ENCODE measurements at places on chromosomes 2 and 18.
A peak's percentile ranks its signal among the peaks of the same experiment; 100 is the strongest.

- peak; percentile 54 for DNase-seq
These were observed 20.0 kb downstream of the KCNF1 start for GRCh38 chr2:10931710-10932255.

DNA sequence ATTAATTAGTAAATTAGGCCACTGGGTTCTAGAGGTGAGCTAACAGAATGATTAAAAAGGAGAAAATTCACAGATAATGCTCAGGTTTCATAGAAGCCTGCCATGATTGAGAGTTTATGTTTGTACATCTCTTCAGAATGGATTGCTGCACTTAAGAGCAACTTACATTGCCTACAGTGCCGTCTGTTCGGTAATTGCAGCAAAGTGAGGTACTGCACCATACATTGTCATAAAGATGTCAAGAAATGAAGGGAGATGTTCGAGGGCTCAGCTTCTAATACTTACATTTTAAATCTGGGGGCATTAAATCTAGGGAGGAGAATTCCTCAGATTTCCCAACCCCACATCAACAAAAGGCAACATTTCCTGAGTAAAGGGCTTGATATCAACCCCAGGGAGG lies 976.2 kb upstream of the FANCL start:
- DNase-seq: no peak

GRCh38 chr2:139031722-139032121 lies 251.5 kb upstream of the NXPH2 start:
- DNase-seq: no peak

- DNase-seq: no peak
These were observed 56.4 kb upstream of the ITGA6 start for GRCh38 chr2:172370821-172371455.

DNA sequence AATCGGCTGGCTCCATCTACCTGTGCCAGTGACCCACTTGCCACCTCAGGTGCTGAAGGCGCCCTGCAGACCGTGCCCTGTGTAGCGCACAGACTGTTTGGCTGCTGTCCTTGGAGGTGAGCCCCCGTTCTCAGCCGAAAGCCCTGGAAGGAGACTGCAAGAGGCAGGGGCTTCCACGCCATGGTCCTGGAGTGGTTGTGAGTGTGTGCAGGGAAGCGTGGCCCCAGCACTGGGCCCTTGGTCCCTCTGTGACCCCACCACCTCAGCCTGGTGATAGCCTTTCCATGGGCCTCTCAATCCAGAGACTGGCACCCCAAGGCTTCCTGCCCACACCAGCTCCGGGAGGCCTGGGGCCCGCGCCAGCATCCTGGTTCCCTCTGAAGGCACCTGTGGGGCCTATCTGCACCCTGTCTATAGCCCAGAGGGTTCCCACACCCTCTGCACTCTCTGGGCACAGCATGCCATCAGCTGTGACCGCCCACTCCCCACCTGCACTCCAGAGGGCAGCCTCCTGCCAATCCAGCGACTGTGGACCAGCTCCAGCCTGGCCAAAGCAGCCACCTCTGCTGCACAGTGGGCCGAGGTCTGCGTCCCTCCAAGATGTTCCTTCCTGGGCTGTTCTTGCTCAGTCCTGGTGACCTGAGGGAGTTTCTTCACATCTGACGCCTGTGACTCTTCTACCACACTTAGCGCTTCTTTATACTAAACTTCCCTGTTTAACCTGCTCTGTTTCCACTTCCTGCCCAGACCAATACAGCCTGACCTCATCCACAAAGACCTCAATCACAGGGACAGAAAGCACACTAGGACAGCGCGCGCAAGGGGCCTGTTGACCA lies 109.5 kb downstream of the EIPR1 start:
- DNase-seq: no peak

GRCh38 chr2:37771600-37772088 lies 100.2 kb upstream of the CDC42EP3 start:
- DNase-seq: peak; percentile 64

GRCh38 chr2:171181064-171182049 lies 20.7 kb upstream of the TLK1 start:
- DNase-seq: no peak

DNA sequence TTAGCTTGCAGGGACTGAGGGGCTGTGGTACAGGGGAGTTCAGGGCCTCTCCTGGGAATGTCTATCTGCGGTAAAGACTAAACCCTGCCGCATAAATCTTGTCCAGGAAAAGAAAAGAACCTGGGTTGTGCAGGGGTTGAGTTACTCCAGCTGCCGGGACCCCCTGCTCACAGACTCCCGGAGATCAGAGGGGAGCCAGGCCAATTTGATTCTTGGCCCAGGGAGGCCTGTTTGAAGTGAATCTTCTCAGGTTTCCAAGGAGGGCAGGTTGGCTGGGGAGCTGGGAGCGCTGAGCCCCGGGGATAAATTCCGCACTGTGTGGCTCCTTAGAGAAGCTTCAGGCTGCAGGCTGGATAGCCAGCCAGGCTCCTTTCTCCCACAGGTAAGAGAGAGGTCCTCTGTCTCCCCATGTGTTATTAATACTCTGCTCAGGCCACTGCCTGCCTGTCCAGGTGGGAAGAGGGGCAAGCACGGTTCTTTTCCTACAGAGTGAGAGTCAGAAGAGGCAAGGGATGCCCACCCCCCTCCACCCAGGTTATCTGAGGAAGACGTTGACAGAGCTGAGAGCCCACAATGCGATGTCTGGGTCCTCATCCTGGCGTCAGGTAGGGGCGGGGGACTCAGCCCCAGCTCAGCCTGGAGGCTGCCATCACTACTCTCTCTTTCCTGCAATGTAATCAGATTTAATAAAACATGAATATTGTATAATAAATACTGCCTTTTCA lies 82.7 kb downstream of the LONRF2 start:
- DNase-seq: no peak

- DNase-seq: no peak
These were observed 1.5 kb upstream of the BCL2L11 start for GRCh38 chr2:111118981-111119821.

DNA sequence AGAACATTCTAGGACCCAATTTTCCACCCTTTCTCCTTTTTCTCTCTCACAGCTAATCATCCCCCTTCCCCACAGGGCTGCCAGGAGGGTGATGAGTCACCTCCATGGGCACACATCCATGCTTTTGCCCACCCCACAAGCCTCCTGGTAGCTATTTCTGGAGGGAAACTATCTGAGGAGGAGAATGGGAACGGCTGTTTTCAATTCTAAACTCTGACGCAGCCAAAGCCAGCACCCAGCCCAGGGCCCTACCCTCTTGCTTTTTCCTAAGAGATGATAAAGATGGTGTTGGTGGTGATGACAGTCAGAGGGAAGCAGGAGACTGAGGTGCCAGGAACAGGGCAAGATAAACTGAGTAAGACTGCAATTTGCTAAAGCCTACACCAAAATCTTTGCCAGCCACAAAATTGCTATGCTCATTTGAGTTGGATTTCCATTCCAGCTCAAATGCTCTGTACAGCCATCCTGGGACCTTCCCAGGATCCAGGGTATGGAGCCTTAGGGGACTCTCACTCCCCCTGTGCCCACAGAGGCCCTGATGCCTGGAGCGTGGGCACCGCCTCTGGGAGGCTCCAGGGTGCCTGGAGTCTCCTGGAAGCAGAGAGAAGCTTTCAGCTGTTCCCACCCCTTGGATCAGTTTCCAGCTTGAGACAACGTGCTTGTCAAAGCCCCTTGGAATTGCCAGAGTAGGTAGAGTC lies 62.0 kb upstream of the FZD7 start:
- peak; percentile 64 for DNase-seq

DNA sequence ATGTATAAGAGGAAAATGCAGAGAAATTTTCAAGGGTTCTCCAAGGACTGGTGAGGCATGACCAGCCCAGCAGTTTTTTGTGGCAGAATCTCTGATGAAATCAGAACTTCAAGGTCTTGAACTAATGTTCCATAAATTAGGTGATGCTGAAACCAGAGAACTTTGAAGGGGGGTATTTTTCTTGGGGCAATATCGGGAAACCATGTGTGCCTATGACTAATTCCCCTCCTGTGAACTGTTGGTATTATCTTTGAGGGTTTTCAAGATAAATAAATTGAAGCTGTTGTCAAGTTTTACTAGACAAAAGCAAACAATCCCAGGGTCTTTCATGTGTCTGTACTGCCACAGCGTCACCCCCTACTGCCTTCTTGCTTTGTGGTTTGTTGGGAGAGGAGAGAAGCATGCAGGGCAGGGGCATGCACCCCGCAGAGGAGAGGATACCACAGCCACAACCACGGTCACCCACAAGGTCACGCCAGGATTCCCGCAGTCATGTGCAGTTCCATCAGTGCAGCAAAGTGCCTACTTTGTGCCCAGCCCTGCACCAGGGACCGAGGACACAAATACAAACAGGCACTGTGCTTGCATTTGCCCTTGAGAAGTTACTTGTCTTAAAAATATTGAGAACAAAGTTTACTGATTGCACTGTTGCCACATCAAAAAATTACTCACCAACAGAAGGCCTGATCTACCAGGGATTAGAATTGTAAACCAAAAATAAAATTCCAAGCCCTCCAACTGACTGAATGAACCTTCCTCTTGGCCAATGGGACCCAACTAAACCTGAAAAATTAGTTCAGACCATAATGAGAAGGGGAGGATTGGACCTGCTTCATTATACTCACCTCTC lies 413.3 kb upstream of the TRIB2 start:
- peak; percentile 85 for DNase-seq

DNA sequence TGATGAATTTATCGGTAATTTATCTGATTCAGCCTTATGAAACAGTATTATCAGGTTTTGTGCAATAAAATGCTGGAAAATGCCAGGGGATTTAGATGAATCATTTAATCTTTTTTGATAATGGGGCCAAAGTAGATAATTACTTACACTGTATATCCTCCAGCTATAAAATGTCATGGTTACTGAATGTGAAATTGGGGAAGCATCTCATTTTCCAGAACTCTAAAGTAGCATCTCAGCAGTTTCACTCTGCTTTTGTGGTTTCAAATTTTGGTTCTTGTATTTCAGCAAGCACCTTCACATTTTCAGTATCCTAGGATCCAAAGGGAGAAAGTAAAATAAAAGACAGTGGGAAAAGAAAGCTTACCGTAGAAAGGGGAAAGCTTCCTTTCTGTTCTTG lies 12.8 kb downstream of the ANKRD62 start:
- no peak for DNase-seq

- no peak for DNase-seq
These were observed 44.3 kb upstream of the TCF7L1 start for GRCh38 chr2:85088921-85089320.

DNA sequence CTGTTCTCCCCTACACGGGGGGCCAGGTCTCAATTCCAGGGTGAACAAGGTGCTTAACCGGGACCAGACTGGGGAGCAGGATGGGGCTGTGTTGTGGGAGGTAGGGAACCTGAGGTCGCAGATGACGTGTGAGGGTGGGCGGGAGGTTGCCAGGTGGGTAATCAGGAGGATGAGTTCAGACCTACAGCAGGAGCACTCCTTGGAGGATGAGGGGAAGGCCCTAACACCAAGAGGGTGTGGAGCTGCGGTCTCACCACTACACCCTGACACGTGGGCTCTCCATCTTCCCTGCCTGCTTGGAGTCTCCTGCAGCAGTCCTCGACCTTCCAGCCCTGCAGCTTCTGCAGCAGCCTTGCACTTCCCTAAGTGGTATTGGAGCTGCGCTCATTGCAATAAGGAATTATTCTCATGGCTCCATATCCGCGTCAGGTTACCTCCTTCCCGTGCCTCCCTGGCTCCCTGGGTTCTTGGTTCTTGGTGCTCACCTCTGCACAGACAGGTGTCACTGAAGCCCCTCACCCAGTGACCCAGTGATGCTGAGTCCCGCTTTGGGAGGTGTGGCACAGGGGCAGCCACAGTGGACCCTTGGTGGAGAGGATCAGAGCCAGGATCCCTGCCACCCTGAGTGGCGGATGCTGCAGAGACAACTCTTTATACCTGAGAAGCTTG lies 15.5 kb downstream of the SH3BP4 start:
- DNase-seq: no peak

GRCh38 chr18:44786257-44786656 lies 105.6 kb downstream of the SETBP1 start:
- DNase-seq: no peak

- no peak for DNase-seq
These were observed 51.3 kb downstream of the DDX1 start for GRCh38 chr2:15642815-15643500.

DNA sequence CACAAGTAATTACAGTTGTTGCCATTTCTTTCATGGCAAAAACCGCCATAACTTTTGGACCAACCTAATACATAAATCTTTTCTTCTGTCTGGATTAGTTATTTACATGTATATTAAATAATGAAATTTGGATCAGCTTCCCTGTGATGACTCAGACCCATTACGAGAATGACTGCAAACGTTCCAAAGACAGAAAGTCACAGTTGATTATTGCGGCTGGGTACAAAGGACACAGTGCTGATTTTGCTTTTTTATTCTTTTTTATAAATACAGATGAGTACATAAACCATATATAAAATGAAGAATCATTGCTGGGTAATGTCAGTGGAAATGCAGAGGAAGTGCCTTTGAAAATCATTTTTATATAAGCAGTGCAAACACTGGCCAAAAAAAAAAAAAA lies 126.2 kb downstream of the TWIST2 start:
- peak; percentile 69 for DNase-seq

DNA sequence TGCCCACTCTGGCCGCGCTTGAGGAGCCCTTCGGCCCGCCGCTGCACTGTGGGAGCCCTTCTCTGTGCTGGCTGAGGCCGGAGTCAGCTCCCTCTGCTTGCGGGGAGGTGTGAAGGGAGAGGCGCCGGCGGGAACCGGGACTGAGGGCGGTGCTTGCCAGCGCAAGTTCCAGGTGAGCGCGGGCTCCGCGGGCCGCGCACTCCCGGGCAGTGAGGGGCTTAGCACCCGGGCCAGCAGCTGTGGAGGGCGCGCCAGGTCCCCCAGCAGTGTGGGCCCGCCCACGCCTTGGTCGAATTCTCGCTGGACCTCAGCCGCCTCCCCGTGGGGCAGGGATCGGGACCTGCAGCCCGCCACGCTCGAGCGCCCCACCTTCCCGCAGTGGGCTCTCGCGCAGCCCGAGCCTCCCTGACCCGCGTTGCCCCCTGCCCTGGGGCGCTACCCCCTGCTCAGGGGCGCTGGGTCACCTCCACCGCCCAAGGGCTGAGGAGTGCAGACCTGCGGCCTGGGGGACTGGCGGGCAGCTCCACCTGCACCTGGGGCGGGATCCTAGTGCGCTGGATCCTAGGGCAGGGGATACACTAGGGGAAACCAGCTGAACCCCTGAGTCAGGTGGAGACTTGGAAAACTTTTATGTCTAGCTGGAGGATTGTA lies 97.3 kb downstream of the CD8B2 start:
- DNase-seq: no peak

GRCh38 chr2:216034065-216034464 lies 20.7 kb upstream of the MREG start:
- DNase-seq: peak; percentile 57
